ENCODE measurements at places on chromosomes 3 and 15.

DNA sequence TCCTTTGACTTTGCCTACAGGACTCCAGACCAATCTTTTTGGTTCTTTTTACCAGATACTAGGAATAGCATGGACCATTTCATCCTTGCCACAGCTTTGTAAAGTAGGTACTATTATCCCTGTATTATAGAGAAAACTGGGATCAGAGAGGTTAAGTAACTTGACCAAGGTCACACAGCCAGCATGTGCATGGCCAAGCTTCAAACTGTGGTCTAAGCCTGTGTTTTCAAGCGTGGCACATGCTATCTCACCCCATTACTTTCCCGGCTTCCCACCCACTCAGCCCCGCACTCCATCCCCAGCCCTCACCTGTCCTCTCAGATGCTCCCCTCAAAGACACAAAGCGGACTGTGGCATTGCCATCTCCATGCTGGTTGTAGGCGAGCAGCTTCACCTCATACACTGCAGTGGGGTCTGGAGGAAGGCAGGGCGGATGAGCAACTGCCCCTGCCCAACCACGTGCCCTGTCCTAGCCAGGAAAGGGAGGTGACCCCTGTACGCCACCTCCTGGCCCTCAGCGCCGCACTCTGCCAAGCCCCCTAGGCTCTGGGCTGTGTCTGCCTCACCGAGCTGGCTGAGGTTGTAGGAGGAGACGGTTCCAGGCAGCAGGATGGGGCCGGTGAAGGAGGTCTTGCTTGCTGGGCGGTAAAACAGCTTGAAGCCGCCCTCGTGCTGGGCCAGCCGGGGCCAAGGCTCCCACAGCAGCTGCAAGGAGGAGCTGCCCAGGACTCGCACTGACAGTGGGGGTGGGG lies 25.7 kb downstream of the RNU5B-1 start:
- DNase-seq: peak; percentile 45

DNA sequence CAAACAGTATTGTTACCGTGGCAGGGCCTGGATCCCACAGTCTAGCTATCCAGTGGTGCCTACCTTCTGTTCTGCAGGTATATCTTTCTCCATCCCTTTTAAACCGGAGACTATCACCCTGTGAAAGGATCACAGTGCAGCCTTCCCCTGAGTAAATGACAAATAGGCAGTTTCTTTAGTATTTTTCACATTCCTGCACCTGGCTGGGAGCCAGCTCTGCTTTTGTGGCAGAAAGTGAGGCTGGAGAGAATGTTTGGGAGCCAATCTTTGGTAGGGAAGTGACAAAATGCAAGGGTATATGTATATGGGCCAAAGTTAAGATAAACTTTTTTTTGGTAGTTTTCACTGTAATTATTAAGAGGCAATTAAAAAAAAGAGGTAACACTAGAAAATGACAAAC lies 54.8 kb downstream of the ARHGEF26 start:
- no peak for DNase-seq

- no peak for DNase-seq
These were observed 51.1 kb downstream of the RSRC1 start for GRCh38 chr3:158160958-158161357.

GRCh38 chr3:177196008-177196455 lies 1.2 kb downstream of the TBL1XR1 start:
- DNase-seq: no peak

GRCh38 chr15:98610991-98611390 lies 37.3 kb upstream of the IGF1R start:
- DNase-seq: no peak

DNA sequence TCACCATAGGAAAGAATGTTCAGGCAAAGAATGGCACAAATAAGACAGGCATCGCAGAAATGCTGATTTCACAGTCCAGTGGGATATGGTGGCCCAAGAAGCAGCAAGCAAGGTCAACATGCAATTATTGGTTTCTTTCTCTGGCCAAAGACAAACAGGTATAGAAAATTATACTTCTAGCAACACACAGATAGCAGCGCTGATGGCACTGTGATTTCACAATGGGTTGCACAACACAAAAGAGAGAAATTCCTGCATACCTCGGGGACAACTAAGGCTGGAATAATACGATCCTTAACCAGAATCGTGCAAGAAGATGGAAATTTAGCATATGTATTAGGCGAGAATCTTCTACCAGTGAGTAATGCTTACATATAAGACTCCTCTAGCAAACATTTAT lies 76.3 kb upstream of the NR2F2 start:
- peak; percentile 40 for DNase-seq

GRCh38 chr3:170330366-170330765 lies 27.1 kb upstream of the SKIL start:
- no peak for DNase-seq
